ENCODE measurements at places on chromosomes 6 and 20. TPM values are rescaled to one million over a fixed set of nuclear protein-coding genes. Genes with fewer than 3 reads are reported as not detected.

The HLA-DOB gene
- 0.18 TPM for polyA plus RNA-seq

The WFDC6 gene
- 0.37 TPM for polyA plus RNA-seq

- no peak for DNase-seq
Observed at GRCh38 chr6:147595961-147596360, 87.5 kb downstream of the SAMD5 start.

The TNFRSF6B gene
- polyA plus RNA-seq = 2.8 TPM

DNA sequence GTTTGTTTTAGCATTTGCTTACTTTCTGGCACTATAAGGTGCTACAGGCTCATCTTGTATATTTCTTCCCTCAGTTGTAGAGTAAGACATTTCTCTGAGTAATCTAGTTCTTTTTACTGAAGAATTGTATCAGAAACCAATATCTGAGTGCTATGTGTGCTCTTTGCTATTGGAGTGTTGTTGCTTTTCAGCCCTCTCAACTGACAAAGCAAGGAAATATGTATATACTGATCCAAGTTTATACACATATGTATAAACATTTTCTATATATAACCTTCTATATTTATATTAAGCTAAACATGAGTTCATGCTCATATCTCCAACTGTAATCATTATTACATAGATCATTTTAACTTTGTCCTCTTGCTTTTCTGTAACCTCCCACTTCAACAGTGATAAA lies 405.7 kb downstream of the RFPL4B start:
- no peak for DNase-seq

The TUBB2B gene
- 157 TPM for polyA plus RNA-seq

The IFNGR1 gene
- 58.6 TPM for polyA plus RNA-seq

GRCh38 chr6:18090349-18090786 lies 32.1 kb downstream of the NHLRC1 start:
- no peak for DNase-seq

The ENPP3 gene
- 5.1 TPM for polyA plus RNA-seq

DNA sequence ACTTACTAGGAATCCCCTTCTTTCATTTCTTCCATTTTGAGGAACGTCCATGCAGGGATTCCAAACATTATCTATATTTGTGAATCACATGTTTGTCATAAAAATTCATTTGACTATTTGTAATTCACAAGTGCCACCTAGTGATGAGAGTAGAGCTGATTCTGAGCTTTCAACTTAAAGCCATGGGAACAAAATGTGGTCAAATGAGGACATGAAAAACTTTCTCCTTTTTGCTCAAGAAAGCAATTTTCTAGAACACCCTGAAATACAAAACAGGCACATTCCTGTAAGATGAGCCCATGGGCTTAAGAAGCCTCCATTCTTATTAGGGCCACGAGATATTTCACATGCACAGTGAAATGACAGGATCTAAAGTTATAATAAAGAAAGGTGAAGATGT lies 12.3 kb downstream of the MAP3K7 start:
- no peak for DNase-seq

DNA sequence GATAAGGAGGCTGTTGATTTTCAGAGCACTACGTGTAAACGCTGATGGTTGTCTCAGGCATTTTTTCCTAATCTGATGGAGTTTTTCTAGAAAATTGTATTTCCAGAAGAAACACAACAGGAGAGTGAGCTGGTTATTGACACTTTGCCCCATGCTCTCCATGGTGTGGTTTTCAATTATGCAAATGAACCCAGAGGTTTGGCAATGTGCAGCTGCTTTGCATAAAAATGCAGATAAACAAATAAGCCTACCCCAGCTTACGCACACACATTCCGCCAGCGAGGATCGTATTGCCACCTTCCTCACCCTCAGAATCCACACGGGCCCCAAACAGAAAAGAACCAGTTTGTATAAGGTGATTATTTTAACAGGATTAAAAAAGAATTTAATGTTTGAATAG lies 45.1 kb upstream of the FRMD1 start:
- no peak for DNase-seq
